ENCODE measurements at places on chromosomes 4 and X. TPM values are rescaled to one million over a fixed set of nuclear protein-coding genes. Genes with fewer than 3 reads are reported as not detected.
A peak's percentile ranks its signal among the peaks of the same experiment; 100 is the strongest.

DNA sequence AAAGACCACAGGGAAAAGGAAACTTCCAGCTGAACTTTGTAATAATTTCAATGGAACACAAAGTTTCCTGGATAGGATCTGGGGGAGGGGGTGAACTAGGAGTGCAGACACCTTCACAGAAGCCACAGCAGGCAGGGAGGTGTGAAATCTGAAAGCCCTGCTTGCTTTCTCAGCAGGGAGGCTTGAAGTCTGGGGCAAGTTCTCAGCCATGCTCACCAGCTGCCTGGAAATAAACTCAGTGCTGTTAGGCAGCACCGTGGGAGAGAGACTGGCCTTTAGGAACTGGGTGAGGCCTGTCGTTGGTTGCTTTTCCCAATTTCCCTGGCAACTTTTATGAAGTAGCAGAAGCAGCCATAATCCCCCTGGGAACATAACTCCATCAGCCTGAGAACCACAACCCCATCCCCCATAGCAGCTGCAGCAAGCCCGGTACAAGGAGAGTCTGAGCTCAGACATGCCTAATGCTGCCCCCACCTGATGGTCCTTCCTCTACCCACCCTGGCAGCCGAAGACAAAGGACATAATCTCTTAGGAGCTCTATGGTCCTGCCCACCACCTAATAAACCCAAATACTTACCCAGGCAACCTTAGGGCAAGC, 39.2 kb upstream of the NMU start:
- no peak for DNase-seq

GRCh38 chr4:138494931-138495330, 252.8 kb upstream of the SLC7A11 start:
- DNase-seq: peak; percentile 24

DNA sequence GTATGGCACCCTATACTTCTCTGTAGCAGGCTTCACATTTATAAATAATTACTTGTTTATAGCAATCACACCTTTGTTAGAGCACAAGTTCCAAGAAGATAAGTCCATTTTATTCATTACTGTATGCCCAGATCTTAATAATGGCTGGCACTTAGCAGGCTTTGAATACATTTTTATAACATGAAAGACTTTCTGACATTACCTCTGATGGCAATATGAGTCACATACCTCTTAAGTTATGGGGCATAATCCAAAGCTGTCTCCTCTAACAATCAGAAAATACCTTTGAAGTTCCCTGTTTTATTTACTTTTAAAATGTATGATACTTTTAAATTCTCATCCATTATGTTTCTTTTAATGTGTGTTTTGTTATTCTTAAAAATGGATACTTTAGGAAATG, 12.2 kb downstream of the SCRG1 start:
- no peak for DNase-seq

The HAUS3 gene
- total RNA-seq: 8.2 TPM

DNA sequence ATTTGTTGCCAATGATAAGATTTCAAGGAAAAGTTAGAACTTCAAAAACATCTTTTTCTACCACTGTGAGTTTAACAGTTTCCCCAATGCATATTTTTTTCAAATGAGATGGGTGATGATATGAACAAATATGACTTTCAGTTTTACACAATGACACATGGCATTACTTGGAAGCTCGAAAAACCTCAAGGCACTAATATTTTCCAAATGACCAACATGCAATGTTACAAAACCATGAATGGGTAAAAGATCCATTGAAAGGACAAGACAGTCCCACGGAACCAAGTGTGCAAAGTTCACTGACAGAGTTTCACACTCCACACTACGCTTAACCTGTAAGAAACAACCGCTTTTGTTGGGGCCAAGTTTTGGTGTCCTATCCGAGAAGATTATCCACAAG, 84.5 kb downstream of the CD99L2 start:
- no peak for DNase-seq

DNA sequence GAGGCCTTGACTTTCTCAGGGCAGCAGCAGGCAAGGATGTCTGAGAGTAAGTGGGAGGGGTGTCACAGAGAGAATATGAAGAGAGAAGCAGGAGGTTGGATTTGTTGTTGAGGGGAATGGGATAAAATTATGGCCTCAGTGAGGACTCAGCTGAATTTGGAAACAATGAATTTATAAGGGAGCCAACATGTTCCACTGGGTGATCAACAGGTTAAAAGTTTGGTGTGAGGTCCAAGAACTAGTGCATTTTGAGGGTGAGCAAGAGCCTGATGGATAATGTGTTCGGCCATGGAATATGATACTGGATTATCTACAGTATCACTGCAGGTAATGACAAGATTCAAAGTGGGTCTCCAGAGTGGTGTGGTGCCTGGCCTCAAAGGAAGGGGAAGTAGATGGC, 33.5 kb downstream of the LIMCH1 start:
- DNase-seq: no peak

The GLRA2 gene
- not detected for total RNA-seq

DNA sequence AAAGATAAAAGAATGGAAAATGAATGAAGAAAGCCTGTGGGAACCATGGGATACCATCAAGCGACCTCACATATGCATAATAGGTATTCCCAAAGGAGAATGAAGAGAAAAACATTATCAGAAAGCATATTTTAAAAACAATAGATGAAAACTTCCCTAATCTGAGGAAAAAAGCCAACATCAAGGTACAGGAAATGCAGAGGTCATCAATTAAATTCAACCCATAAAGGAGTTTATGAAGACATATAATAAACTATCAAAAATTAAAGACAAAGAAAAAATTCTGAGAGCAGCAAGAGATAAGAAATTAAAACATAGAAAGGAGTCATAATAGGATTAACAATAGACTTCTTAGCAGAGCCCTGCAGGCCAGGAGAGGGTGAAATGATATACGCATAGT, 397.5 kb downstream of the GPM6A start:
- DNase-seq: no peak

- no peak for DNase-seq
Observed at GRCh38 chr4:26404743-26405206, 84.0 kb downstream of the RBPJ start.

The ZCCHC12 gene
- not detected for total RNA-seq

The VEGFC gene
- total RNA-seq: 6.9 TPM

GRCh38 chr4:85913931-85914694, 439.2 kb downstream of the ARHGAP24 start:
- DNase-seq: no peak

- DNase-seq: no peak
Observed at GRCh38 chr4:125243789-125244397, 70.9 kb upstream of the FAT4 start.

DNA sequence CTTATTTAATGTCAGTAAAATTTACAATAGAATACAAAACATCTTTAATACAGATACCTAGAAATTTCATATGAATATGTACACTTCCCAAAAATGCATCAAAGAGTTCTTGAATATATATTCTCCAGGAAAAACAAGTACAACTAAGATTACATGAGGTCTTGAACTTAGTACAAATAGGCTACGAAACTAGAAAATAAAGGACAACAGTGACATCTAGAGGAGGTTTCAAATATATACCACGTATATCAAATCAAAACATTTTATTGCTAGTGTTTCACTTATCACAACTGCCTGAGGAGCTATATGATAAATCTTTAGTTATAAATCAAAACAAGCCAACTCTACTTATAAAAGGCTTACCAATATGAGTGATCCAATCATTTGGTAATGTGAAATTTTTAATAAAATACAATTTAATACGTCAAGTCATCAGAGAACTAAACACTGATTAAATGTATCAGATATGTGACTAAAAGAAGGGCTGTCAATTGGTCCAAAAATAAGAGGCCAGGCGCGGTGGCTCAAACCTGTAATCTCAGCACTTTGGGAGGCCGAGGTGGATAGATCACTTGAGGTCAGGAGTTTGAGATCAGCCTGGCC, 36.6 kb downstream of the ANAPC10 start:
- DNase-seq: no peak

GRCh38 chr4:31343061-31343460, 622.9 kb downstream of the PCDH7 start:
- DNase-seq: no peak

The ATP1B4 gene
- not detected for total RNA-seq

The CT83 gene
- not detected for total RNA-seq

The MYOZ2 gene
- 792 TPM for total RNA-seq

DNA sequence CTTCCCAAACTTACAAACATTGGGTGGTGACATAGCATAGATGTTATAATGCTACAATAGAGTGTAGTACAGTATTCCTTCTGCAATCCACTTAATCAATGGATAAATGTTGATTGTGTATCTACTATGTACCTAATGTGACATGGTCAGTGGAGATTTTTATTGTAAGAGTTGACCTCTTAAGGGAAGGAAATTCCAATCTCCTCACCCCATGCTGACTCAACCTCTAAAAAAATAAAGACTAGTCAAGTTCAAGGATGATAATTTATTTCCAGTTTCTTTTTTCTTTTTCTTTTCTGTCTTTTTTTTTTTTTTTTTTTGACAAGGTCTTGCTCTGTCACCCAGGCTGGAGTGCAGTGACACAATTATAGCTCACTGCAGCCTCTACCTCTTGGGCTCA, 206.5 kb upstream of the STS start:
- no peak for DNase-seq

DNA sequence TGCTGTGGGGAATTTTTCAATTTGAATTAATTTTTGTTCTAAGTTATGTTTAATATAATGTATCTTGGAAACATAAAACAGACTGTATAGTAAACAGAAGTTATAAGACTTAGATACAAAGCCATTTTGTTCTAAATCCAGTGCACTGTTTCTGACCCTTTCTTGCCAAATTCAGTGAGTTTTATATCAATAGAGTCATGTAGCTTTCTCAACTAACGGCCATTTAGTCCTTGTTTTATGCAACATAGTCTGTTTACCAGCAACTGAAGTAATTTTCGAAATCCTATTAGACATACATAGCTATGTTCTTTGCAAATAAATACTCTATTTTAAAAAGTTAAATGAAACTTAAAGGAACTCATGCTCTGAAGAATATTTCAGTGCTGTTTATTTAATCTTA, 242.8 kb downstream of the ADGRL3 start:
- no peak for DNase-seq

DNA sequence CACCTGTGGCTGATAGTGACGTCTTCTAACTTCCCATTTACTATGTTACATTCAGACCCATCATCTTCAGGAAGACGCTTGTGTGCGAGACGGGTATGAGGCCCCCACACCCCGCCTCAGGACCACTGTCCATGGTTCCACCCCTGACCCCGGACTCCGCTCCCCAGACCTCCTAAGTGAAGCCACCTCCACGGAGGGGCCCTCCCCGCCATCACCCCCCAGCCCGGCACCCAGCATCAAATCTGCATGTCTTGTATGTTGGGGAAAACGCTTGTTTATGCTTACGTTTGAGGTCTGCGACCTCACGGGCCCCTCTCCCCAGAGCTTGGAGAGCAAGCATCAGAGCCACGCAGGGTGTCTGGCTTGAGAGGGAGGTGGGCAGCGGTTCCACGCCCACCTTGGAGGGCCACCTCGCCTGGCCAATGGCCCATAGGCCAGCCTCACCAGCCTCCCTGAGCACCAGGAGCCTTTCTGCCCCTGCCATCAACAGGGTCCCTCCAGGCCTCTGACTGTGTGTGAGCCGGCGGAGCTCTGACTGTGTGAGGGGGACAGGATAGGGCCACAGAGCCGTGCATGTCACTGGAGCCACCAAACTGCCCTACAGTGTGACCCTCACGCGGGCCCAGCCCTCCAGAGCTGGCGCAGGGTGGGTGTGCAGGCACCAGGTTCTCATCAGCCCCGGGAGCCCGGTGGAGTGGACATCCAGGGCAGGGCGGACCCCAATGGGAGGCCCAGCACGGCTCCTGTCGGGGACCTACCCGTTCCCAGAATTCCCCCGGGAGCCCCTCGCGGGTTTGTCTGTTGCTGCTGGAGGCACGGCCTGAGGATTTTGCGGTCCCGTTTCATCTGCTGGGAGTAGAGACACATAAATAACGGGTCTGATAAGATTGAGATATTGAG, 88.4 kb upstream of the NKX1-1 start:
- peak; percentile 15 for DNase-seq

The NHSL2 gene
- 3.7 TPM for total RNA-seq

DNA sequence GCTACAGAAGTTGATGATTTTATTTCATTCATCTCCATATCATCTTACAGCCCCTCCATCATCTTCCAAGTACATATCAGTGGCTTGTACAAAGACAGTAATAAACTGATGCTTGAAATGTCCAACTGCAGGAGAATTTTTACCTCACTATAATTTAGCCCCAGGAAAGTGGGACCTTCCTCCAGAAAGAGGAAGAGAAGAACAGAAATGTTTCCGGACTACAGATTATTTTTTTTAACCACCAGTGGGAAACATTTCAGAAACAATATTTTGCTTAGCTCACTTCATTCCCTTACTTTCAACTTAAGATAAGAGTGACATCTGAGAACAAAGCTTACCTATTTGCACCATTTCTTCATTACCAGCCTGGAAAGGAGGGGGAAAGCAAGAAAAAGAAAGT, 2.0 kb downstream of the ADAMTS3 start:
- no peak for DNase-seq

- DNase-seq: no peak
Observed at GRCh38 chr4:141026900-141027299, 106.4 kb downstream of the RNF150 start.

The SPIN4 gene
- 0.87 TPM for total RNA-seq

- no peak for DNase-seq
Observed at GRCh38 chrX:131741103-131741581, 197.3 kb downstream of the OR13H1 start.

DNA sequence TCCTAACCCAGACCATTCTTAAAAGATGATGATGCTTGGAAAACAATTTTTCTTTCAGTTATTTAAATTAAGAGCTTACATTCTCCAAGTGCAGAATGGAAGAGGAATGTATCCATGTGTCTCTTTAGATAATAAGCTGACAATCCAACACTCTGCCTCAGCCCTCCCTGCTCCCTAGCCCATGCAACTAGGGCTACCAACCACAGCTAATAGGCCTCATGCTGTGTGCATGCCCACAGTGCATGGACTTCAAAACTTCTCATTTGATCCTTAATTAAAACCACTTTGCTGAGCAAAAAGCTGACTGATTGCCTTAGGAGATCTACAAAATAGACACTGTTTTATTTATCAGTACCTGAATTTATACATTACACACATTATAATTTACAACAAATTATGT, 473.9 kb downstream of the GALNTL6 start:
- no peak for DNase-seq

- no peak for DNase-seq
Observed at GRCh38 chrX:31445542-31445941, 373.7 kb upstream of the FTHL17 start.

DNA sequence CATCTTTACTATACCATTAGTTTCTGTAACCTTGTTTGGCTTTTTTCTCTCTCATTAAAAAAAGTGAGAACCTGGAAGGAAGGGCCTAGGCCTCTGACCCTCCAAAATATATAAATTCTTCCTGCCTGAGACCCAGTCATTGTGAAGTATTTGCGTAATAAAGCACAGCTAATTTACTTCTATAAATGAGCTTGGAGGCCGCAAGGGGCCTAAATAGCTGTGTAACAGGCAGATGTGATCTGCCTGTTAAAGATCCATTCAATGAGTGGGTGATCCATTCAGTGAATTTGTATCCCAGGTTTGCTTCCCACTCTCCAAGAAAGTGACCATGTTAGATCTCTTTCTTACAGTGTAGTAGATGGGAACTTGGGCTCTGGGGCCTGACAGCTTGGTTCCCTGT, 595 bp upstream of the PYURF start:
- no peak for DNase-seq

GRCh38 chr4:133711817-133712216, 489.8 kb downstream of the PABPC4L start:
- no peak for DNase-seq

GRCh38 chrX:127207326-127207725, 387.8 kb downstream of the PRR32 start:
- no peak for DNase-seq
